ENCODE measurements at places on chromosomes 5 and 9.
A peak's percentile ranks its signal among the peaks of the same experiment; 100 is the strongest.

GRCh38 chr5:76617675-76618074, 5.5 kb downstream of the F2RL2 start:
- no peak for DNase-seq

DNA sequence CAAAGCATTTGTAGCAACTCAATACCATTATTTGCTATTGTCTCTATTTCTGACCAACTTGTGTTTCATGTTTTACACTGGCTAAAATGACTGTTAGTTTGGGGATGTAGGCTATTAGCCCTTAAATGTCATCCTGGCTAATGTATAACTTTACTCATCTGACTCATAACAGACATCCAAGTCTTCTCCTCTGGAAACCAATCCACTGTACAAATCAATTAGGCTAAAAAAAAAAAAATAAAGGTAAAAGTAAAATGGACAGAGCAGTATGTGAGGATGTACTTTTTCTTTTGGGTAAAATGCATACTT, 20.6 kb downstream of the MEGF9 start:
- DNase-seq, result no peak

- no peak for DNase-seq
These were observed 108.5 kb downstream of the NFIB start for GRCh38 chr9:14205463-14205862.

- no peak for DNase-seq
These were observed 2220.7 kb upstream of the C9orf72 start for GRCh38 chr9:29793970-29794369.

DNA sequence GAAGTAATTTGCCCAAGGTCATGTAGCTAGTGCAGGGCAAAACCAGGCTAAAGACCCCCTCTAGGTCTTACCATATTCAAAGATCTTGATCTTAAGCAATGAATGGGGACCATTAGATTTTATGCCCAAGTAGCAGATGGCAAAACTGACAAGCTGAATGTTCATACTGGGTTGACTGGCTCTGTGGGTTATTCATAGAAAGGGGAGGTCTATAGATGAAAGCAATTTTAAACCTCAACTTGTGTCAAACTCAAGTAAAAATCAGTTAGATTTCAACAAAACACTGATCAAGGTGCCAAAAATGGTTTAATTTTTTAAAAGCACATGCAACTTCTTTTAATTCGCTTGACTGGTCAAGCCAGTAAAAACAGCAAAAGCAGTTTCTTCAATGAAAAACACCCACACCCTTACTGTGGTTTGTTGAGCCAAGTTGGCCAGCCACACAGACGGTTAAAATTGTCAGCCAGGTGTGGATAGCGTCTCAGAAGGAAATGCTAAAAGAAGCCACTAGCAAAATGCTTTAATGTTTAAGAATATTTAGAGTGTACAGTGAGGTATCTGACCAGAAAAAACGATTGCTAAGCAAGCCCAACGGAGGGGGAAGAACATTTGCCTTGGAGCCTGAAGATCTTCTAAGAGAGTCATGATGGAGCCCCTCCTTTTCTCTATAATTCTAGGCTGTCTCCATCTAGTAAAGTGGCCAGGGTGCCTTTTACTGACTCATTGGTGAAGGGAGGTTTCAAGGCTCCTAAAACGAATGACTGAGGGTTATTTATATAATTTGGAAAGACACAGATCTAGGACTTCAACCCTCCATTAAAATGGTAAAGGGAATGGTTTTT, 539.6 kb upstream of the CLINT1 start:
- DNase-seq, result no peak

- no peak for DNase-seq
These were observed 5.2 kb downstream of the SH2D3C start for GRCh38 chr9:127773272-127773671.

DNA sequence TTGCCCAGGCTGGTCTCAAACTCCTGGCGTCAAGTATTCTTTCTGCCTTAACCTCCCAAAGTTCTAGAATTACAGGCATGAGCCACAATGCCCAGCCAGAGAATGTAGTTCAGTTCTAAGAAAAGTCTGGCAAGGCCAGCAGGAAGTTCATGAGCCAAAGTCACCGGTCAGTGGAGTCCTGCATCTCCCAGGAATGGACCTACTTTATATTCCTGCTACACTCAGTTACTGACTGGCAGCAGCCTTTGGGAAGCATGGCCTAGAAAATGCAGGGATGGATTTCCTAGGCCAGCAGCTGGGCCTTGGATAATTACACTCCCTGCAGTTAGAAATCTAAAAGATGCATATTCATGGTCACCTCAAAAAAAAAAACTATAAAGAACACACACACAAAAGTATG, 135.7 kb downstream of the CAAP1 start:
- no peak for DNase-seq

DNA sequence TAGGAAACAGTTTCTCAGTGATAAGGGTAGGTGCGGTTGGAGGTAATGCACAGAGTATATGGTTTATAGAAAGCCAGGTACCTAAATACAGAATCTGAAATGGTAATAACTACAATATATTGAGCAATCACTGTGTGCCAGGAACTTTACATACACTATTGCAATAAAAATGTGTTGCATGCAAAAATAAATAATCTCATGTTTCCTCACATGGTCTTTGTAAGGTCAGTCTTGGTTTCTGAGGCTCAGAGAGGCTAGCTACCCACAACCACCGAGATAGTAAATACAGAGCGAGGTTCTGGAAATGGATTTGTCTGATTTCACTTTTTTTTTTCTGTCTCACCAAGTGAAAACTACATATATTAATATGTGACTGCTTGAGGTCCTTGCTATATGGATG, 128.9 kb downstream of the CAMK4 start:
- DNase-seq, result no peak

- no peak for DNase-seq
These were observed 117.4 kb downstream of the SMARCA2 start for GRCh38 chr9:2132484-2133082.

- no peak for DNase-seq
These were observed 524.1 kb downstream of the TMEM38B start for GRCh38 chr9:106218427-106218826.

- no peak for DNase-seq
These were observed 59.5 kb downstream of the VAV2 start for GRCh38 chr9:133932633-133933032.

DNA sequence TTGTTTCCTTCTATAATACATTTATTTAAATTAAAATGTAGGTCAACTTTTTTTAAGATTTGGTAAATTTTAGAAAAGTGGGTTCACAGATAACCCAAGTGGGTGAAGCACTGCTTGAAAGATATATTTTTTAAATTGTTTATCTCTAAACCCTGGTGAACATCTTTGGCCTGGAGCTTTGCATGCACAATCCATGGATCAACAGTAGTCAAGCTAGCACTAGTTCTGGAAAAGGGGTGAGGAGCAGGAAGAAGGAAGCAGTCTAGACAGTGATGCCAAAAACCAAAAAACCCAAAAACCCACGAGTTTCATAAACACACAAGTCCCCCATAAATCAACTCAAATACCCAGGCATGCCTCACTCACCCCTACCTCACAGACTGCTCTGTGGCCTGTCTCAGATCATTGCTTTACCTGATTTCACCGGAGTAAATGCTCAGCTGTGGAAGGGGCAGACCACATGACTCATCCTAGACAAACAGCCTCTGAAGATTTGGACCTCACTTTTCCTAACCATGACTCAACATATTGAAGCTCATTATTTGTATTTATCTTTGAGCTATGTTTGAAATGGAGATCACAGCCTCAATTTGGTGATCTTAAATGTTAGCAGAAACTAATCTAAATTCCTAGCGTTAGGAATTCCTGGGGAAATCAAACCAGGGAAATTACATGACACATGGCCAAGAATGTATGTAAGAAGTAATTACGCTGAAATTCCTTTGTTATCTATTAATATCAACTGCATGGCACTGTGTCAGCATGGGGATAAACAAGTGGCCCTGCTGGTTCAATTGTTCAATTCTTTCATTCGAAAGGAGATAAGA, 149.6 kb downstream of the ZNF608 start:
- no peak for DNase-seq

DNA sequence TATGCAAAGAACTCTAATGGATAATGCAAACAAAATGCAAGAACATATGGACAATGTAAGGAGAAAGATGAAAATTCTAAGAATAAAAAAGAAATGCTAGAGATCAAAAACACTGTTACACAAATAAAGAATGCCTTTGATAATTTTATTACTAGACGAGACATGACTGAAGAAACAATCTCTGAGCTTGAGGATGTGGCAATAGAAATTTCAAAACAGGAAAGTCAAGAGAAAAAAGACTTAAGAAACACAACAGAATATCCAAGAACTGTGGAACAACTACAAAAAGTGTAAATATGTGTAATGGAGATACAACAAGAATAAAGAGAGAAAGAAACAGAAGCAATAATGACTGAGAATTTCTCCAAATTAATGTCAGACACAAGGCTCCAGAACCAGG, 140.5 kb upstream of the ACOT12 start:
- no peak for DNase-seq

- no peak for DNase-seq
These were observed 22.0 kb downstream of the CYSTM1 start for GRCh38 chr5:140197023-140197422.

DNA sequence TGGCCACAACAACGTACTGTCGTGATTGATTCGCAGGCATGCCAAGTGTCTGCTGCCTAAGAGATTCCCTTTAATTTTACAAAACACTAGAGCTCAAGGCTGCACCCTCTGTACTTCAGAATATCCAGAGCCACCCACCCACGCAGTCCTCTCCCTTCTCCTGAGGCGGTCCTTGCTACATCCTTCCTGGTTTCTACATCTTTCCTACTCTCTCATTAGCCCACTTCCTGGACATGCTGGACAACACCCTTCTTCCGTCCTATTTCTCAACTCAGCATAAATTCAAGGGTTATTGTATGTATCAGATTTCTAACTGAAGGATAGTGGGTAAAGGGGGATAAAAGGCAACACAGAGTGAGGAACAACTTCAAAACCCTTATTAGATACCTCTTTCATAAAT, 148.4 kb upstream of the MAP3K1 start:
- DNase-seq, result peak; percentile 68

- no peak for DNase-seq
These were observed 10.4 kb upstream of the PTGES start for GRCh38 chr9:129762985-129763926.

GRCh38 chr5:6397536-6398269, 19.4 kb upstream of the MED10 start:
- DNase-seq, result no peak

DNA sequence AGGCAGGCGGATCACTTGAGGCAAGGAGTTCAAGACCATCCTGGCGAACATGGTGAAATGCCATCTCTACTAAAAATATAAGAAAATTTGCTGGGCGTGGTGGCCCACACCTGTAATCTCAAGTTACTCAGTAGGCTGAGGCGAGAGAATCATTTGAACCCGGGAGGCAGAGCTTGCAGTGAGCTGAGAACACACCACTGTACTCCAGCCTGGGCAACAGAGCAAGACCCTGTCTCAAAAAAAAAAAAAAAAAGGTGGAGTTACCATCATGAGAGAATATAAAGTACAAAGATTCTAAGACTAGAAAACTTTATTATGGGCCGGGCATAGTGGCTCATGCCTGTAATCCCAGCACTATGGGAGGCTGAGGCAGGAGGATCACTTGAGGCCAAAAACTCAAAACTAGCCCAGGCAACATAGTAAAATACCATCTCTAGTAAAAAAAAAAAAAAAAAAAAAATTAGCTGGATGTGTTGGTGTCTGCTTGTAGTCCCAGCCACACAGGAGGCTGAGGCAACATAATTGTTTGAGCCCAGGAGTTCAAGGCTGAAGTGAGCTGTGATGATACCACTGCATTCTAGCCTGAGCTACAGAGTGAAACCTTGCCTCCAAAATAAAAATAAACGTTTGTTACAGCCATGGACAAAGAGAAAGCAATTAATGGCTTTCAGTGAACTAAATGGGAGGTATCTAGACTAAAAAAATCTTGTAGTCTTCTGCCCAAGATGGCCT, 12.9 kb downstream of the ANXA2R start:
- DNase-seq, result no peak

GRCh38 chr5:140351609-140352334, 5.4 kb upstream of the HBEGF start:
- DNase-seq, result no peak

DNA sequence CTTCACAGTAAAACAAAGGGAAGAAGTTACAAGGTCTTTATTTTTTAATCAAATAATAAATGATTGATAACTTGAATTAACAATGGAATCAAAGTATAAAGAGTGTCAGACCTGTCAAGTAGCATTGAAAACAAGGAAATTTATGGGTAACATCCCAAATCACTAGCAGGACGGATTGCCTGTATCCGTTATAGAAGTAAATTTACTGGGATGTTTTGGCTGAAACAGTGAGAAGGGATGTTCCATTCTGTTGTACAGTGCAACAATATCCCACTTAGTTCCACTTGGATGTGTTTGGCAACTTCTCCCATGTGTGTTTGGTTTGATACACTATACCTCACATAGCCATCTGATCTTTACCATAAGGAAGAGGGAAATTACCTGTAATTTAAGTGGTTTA, 421.0 kb upstream of the CHD1 start:
- no peak for DNase-seq

DNA sequence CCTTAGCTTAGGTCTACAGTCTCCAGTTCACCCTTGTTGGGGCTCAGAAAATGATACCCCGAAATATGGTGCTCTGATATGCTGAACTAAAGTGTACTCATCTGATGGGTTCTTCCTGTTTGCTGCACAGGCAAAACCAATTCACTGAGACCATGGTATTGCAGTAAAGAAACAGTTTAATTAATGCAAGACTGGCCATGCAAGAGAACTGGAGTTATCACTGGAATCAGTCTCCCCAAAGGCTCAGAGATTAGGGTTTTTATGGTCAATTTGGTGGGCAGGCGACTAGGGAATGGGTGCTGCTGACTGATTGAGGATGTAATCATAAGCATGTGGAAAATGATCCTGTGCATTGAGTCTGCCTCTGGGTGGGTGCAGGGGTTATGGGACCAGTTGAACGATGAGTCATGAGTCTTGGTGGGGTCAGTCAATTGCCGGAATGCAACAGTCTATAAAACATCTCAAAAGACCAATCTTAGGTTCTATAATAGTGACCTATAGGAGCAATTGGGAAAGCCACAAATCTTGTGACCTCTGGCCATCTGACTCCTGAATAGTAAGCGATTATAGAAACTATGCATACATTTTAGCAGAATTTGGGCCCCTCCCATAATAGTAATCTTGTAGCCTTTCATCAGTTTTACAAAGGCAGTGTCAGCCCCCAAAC, 113.0 kb upstream of the ANKRD55 start:
- DNase-seq, result no peak

- DNase-seq, result no peak
These were observed 277.6 kb downstream of the ZNF608 start for GRCh38 chr5:124468671-124469411.
